NCI-H1436 treated with DMSO at 0.1 percent for 48 hours (cell line): ENCODE measurements at places on chromosomes 5 and 9.

DNA sequence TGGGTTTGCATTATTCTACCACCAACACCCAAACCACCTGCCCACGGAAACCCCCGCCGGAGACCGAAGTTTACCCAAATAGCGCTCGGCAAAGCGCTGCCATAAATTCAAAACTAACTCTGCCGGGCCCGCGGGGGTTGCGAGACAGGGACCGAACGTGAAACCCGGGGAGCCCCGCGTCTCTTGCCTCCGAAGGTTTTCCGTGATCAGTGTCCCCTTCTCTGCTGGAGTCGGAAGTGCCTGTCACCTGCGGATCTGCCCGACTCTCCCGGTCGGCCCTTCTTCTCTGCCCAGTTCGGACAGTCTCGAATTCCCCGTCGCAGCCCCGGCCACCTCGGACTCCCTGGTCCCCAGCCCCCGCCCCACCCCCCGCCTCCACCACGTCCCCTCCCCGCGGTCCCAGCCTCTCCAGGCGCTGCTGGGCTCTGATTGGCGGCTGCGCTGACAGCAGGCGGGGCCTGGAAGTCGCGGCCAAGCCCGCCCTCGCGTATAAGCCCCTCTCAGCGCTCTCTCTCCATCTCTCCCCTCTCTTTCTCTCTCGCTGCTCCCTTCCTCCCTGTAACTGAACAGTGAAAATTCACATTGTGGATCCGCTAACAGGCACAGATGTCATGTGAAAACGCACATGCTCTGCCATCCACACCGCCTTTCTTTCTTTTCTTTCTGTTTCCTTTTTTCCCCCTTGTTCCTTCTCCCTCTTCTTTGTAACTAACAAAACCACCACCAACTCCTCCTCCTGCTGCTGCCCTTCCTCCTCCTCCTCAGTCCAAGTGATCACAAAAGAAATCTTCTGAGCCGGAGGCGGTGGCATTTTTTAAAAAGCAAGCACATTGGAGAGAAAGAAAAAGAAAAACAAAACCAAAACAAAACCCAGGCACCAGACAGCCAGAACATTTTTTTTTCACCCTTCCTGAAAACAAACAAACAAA, at the start of gene RORB:
Gene RORB, plus strand, starts transcription at position 517 of the 929 bp plus-strand sequence. CDS start 642 bp downstream, outside the sequence.
- peak; percentile 29 for DNase-seq

GRCh38 chr5:115775999-115776398, 40.5 kb downstream of the CDO1 start:
- no peak for DNase-seq

GRCh38 chr5:180211761-180212035, 2.7 kb upstream of the RASGEF1C start:
- DNase-seq, result no peak

DNA sequence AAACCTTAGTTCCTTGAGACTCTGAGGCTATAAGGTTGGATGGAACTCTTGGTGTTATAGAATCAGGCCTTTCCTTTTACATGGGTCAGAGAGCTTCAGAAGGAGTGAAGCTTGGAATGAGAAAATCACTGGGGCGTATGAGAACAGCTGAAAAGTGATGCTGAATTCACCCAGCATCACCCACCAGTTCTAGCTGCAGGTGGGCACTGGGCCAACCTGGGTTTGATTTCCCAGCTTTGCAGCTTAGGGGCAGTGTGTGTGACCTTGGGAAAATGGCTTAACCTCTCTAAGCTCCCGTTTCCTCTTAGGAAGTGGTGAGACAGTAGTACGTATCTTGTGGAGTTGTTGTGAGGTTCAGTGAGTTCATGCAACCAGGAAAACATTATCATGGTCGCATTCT, 10.7 kb downstream of the PCDH12 start:
- DNase-seq, result no peak

DNA sequence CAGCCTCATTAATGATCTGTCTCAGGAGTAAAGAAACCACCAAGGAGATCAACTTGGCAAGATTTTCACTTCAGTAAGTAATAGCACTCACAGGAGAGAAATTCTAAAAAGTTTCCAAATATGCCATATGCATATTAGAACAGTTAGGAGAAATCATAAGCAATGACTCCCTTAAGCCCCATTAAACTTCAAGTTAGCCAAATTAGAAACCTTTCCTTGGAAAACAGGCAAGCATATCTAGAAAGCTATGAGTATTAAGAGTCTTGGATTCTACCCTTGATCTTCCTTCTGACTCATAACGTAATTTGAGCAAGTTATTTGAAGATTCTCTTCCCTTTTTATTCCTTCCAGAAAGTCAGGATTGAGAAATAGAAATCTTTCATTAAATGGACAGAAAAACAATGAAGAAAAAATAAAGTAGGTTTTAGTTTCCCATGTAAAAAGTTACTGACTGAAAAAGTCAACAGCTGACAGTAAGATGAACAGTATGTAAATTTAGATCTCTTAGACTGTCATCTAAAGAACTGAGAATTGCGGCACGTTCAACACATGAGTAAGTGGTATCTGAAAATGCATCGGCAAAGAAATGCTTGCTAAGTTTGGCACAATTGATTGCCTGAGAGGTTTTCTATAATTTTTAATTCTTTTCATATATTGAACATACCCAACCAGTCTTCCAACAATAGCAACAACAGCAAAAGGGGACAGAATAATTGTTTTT, 565.7 kb upstream of the FTMT start:
- DNase-seq, result no peak

DNA sequence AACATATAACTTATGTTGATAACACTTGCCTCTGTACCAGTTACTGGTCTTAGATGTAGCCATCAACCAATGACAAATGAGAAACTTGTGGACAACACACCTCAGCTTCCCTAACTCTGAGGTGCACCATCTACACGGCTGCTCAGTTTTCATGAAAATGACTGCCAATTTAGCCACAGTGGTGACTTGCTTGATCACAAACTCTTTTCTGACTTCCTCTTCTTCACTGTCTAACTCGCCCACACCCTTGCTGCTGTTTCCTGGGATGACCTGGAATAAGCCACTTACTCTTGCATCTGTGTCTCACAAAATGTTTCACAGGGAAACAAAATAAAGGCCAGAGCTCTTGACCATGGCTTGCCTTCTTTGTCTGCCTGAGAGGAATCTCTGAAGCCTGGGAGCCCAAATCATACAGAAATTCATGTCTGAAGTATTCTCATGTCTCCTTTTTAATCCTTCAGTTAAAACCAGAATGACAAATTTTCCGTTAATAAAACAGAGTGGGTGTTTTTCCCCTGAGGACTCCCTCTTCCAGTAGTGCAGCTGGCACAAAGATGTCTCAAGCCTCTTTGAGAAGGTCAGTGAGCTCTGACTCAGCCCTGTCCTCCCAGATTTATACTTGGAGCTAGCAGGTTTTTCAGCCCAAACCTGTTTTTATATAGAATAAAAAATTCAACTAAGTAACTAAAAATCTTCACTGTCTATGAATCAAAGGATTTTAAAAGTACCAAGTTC, 126.5 kb upstream of the PAM start:
- no peak for DNase-seq

DNA sequence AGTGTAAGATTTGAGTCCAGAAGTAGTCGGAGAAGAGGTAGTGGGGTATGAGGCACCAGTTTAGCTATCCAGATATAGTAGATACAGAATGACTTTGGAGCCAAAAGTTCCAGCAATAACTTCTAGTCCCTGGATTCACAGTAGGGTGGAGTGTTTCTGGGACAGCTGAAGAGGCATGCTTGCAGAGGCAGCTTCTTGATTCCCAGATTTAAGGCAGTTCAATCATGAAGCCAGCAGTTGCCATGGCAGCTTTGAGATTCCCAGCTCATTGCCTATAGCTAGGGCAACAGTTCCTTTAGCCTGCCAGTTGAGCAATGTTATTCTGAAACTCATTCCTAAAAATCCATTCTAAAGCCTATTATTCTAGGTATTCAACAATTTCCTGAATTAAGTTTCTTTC, 79.2 kb downstream of the LIX1 start:
- no peak for DNase-seq

- no peak for DNase-seq
Measured at GRCh38 chr9:90825586-90825985, 24.0 kb downstream of the SYK start.

DNA sequence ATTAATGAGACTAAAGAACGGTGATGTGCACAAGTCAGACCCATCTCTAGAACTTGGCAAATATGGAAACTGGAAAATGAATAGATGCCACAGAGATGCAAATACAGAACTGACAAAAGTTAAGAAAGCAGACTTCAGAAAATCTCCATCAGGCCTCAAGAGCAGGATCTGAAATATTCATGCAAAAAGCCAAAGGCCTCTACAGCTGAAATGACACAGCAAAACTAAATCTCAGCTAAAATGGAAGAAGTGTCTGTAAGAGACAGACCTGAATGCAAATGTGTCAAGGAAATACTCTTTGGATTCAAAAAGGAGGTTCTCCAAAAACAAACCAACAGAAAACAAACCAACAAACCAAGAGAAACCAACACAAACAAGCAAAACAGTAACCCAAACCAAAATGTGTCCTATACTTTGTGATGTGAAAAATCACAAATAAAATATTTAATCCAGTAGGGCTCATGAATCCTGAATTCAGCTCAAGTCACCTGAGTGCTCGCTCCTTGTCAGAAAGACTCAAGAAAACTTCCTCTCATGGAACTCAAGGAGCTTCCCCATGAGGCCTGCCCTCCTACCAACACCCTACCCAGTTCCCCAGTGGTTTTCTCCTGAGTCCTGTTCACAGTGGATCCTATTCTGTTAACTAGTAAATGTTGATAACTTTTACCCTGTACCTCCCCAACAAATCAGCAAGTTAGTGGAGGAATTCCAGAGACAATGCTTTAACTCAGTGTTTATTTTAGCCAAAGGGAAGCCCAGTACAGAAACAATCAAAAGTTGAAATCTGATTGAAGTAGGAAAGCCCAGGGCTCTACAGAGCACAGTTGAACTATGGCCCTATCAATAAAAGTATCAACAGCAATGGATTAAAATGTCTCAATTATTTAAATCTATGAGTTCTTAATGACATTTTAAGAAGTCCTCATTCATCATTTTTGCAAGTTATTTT, 14.6 kb downstream of the MRPS27 start:
- no peak for DNase-seq
